ENCODE measurements at places on chromosomes 12 and 14.

DNA sequence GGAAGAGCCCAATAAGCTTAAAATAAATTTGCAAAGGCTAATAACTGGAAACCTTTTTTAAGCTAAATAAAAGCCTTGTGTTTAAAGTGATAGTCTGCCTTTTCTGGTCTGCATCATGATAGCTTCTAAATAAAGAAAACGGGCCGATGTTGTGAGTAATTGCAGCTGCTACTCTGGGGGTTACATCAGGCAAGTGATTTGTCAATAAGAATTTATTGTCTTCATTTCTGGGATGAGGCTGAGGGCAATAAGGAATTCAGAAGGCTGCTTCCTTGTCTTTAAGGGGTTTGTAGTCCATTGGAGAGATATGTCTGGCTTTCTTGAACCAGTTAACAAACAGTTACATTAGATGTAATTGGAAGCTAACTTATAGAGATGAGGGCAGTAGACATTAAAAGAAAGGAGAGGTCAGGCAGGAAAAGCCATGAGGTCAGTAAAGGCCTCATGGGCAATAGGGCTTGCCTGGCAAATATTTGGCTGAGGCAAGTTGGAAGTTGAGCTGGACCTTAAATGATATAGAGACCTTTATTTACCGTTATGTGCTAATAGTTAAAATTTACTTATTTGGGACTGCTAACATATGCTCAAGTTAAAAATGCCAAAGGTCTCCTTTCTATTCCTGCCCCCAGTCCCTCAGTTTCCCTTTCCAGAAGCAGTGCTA, 85.0 kb downstream of the CRADD start:
- no peak for DNase-seq

- DNase-seq, result no peak
Observed at GRCh38 chr12:18483698-18484325, 222.5 kb downstream of the PIK3C2G start.

DNA sequence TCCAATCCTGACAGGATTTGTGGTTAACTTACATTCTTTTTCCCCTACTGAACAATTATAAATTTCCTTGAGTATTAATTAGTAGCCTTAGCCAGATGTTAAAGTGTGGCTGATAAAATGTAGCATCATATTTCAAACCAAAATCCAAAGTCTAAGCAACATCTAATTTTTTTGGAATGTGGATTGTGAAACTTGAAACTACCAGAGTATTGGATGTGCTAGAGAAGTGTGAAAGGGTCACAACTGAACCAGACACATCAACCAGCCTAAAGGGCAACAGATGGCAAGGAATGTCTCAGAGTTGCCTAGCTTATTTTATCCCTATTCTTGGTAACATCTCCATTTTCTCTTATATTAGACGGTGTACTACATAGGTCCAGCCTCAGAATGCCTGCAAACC, 153.1 kb upstream of the DCN start:
- no peak for DNase-seq

- no peak for DNase-seq
Observed at GRCh38 chr12:7498809-7499208, 4.8 kb downstream of the CD163 start.

- no peak for DNase-seq
Observed at GRCh38 chr12:45034861-45035265, 16.0 kb downstream of the DBX2 start.

DNA sequence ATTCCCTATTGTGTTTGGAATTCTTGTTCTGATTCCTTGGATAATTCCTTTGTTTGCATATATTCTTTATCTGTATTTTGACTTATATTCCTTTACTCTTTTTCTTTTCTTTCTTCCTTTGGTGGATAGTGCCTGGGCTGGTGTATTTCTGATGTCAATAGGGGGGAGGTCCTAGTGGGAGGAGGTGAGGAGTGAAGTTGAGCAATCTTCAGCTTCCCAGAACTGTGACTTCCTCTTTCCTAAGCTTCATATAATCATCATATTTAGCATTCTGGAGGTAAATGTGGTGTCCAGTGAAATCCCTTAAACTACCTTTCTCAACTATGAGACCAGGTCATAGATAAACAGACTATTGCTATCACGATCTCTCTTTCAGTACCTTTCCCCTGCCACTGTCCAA, 29.6 kb upstream of the TBPL2 start:
- DNase-seq, result no peak

GRCh38 chr12:112126000-112126438, 659 bp downstream of the TRAFD1 start:
- no peak for DNase-seq

- no peak for DNase-seq
Observed at GRCh38 chr12:38713294-38713693, 192.1 kb downstream of the CPNE8 start.

DNA sequence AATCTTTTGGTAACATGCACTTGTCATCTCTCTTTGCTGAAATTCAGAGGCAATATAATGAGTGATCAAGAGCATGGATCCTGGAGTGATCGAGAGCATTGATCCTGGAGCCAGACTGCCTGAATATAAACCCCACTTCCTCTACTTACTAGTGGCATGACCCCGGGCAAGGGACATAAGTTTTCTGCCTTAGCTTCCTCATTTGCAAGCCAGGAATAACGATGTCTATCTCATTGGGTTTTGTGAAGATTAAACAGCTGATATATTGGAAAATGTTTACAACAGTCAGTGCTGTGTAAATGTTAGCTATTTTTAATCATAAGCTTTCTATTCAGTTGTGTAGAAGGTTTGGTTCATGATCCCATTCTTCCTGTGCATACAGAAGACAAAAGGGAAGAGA, 2.4 kb upstream of the CSRNP2 start:
- DNase-seq, result no peak

DNA sequence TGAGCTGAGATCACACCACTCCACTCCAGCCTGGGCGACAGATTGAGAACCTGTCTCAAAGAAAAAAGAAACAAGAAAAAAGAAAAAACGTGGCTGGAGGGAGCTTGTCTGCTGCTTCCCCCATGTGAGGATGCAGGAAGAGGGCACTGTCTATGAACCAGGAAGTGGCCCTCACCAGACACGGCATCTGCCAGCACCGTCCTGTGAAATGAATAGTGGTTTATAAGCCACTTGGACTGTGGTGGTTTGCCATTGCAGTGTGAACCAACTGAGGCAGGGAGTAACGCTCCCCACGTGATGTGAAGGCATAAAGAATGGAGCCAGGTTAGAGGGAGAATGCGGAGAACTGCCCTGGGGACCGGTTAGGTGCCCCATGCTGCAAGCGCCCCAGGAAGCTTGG, 4.5 kb upstream of the BRF1 start:
- no peak for DNase-seq

DNA sequence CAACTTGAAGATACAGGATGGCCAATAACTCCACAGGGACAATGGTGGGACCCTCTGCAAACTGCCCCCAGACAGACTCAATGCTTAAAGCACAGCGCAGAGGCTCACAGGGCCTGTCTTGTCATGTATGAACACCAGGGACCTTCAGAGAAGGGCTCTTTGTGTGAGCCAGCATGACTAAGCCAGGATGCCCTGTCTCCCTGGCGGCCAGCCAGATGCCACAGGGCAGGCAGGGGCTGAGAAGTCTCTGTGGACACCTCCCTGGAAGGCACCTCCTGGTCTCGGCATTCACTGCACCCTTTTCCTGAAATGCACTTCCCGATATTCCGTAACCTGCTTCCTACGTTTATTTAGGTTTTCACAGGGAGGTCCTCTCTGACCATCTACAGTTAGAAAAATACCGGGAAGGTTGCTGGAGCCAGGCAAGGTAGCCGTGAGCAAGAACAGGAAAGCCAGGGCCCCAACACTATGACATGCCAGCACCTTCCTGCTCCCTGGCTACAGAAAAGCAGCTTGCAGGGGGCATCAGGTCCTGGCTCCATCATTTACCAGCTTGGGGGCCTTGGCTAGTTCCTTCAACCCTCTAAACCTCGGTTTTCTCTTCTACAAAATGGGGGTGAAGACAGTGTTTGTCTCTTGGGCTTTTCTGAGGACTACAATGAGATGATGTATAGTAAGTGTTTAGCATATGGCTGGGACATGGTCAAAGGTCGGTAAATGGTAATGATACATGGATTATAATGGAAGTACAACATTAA, 65.0 kb downstream of the PITPNM2 start:
- DNase-seq, result no peak

DNA sequence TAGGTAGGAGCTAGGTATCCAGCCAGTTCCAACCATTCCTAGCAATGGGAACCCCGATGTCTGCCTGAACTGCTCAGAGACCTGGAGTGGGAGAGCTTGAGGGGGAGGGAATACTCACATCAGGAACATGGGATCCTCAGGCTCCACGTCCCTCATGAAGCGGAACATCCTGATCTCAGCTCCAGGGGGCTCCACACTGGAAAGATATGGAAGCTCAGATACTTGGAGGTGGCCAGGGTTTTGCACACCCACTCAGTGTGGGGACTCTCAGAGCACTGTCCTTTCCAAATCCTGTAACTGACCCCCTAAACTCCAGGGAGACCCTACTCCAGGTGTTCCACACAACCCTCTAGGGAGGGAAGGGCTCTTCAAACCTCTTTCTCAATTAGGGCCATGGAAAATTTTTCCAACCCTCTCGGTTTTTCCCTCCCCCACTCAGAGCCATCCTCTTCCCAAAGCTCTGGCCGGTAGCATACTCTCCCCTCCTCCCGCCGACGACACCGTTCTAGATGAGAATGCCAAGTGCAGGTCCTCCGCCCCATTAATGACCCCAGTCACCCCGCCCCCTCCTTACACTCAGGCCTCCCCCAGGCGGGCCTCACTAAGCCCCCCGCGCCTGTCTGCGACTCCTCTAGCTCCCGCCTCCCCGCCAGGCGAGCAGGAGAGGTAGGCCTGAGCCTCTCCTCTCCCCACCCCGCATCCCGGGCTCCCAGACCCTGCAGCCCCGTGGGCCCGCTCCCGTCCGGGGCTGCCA, 597 bp downstream of the MLF2 start:
- DNase-seq, result no peak

DNA sequence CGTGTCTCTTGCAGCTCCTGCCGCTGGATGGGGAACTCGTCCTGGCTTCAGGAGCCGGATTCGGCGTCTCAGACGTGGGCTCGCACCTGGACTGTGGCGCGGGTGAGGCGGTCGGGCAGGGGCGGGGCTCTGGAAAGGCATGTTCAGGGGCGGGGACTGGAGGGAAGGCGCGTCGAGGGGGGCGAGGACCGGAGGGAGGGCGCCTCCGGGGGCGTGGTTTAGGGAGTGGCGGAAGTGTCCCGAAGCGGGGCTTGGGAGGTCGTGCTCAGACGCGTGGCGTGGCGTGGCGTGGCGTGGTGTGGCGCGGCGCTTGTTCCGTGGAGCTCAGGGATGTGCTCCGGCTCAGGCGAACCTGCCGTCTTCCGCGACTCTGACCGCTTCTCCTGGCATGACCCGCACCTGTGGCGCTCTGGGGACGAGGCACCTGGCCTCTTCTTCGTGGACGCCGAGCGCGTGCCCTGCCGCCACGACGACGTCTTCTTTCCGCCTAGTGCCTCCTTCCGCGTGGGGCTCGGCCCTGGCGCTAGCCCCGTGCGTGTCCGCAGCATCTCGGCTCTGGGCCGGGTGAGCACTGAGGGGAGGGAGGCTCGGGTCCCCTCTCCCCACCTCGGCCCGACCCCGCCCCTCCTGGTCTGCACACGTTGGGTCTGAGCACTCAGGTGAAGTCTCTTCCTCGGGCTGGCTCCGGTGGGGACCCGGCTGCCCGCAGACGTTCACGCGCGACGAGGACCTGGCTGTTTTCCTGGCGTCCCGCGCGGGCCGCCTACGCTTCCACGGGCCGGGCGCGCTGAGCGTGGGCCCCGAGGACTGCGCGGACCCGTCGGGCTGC, 6.2 kb downstream of the AMN start:
- DNase-seq, result peak; percentile 24

DNA sequence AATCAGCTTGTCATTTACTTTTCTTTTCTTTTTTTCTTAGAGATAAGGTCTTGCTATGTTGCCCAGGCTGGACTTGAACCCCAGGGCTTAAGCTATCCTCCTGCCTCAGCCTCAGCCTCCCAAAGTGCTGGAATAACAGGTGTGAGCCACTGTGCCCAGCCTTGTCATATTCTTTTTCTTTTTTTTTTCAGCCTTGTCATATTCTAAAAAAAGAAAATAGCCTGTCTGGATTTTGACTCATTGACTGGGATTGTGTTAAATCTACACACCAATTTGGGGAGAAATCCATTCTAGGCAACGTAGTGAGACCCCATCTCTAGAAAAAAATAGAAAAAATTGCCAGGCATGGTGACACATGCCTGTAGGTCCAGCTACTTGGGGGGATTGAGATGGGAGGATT, 24.1 kb downstream of the ATP5MC2 start:
- DNase-seq, result no peak

GRCh38 chr14:72480464-72481243, 413.2 kb downstream of the DPF3 start:
- no peak for DNase-seq

- DNase-seq, result no peak
Observed at GRCh38 chr14:99418242-99418641, 62.4 kb downstream of the SETD3 start.

DNA sequence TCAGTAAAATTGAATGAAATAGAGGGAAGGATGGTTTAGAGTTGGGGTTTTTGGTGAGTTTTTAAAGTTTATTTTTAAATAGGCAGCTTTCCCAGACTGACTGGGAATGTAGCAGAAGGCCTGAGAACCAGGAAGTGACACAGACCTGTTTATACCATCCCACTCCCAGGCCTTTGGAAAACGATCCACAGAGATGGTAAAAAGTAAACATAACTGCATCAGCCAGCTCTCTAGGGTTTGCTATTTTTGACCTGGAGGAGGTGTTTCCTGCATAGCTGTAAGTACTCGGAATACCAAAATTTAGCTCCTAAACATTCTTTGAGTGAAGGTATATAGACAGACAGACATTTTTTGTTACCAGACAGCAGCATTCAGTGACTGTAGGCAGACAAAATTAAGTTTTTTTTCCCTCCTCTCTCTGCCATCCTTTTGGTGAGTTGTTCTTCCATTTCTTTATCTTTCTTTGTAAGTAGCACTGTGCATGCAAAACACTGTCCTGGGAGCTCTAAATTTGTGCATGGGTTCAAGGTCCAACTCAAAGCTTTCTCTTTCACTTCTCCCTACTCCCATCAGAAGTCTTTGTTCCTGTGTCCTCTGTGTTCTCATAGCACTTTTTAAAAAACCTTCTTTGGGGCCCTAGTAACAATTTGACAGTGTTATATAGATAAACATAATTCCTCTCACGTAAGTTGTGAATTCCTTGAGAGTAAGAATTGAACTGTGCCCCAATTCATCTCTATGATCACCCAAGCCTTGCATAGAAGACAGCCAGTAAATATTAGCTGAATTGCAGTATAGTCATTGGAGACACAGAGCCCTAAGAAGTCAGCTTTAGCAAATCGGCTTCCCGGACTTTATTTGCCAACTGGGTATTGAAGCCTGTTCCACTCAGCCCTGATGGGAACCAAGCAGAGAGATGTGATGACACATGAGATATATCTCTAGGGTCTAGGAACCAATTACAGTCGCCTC, 37.4 kb downstream of the SUSD6 start:
- no peak for DNase-seq
